DND-41 (cell line): ENCODE measurements at places on chromosomes 12 and 14.

DNA sequence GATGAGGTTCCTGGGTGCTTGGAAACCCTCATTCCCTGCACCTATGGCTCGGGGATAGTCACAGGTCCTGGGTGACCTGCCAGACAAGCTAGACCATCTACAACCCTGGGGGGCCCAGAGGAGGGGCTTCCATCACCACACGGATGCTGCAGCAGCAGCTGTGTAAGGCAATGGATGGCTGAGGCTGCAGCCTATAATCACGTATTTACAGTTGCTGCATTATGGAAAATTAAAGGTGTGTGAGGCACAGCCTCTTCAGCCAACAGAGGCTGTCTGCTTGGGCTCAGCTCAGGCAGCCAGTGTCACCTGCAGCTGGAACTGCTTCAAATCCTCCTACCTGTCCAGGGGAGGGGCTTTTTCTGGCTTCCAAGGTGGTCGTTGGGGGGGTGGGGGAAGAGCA is 268.1 kb downstream of the CACNA1C start:
- DNase-seq, result no peak

GRCh38 chr12:66491853-66492252 is 187.0 kb downstream of the GRIP1 start:
- DNase-seq, result no peak

DNA sequence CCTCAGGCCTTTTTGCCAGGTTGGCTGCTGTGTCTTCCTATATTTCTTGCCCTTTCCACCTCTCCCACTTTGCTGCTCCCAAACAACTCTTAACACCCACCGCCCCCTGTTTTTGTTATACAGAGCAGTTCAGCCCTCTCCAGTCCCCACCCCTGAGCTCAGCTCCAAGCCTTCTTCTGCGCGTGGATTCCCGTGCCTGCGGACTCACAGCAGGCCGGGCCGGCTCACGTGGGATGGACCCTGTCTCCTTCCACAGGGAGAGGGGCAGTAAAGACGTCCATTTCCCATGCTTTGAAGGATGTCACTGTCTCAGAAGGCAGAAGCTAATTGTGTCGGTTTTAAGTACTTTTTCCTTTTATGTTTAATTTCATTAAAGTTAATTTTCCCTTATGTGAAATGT is 139.4 kb downstream of the CACNA1C start:
- DNase-seq, result no peak

DNA sequence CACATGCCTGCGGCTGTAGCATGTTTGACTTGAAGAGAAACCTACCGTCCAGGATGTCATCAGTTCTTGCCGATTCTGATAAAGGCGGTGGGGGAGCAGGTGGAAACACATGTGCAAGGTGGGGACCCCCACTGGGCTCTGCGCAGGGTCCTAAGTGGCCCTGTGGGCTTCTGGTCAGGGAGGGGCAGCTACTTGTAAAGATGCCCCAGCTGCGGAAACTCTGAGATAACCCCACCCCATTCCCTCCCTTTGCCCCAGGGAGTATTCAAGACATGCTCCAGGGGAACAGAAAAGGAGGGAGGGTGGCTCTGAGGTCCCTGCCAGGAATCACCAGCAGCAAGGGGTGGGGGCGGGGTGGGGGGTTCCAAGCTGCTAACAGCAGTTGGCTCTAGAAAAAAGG is 67.6 kb downstream of the PIWIL1 start:
- no peak for DNase-seq

DNA sequence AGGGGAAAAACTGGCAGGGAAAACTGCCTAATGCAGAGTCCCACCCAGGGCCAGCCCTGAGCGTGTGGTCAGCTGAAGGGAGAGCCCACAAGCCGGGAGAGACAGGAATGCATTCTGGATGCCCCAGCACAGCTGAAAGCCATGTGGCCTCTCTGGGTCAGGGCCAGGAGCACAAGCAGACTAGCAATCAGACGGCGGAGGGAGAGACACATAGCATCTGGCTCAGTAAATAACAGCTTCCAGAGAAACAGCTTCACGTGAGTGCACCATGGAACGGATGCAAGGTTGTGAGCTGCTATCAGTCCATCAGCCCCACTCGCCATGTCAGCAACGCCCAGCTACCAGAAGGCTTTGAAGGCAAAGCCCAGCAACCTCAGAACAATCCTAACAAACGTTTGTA is 28.2 kb upstream of the TMEM106C start:
- no peak for DNase-seq

- no peak for DNase-seq
Observed at GRCh38 chr12:29164477-29165393, 15.7 kb downstream of the FAR2 start.

DNA sequence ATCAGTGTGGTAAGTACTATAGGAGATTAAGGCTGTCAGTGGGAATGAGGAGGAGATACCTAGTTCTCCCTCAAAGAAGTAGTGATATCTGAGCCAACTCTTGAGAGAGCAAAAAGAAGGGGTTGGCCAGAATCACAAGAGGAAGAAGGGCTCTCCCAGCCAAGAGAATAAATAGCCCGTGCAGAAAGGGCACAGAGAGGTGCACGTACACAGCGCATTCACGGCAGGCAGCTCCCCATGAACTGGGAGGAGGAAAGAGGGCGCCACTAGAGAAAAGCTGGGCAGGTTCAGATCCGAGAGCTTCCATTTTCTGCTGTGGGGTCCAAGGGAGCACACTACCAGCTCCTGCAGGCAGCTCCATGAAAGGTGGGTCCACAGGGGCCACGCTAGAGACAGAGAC is 59.9 kb downstream of the PPP2R5E start:
- no peak for DNase-seq
